ENCODE measurements at places on chromosomes 7 and 10.

GRCh38 chr10:2251631-2252030 lies 514.3 kb upstream of the ADARB2 start:
- no peak for DNase-seq

DNA sequence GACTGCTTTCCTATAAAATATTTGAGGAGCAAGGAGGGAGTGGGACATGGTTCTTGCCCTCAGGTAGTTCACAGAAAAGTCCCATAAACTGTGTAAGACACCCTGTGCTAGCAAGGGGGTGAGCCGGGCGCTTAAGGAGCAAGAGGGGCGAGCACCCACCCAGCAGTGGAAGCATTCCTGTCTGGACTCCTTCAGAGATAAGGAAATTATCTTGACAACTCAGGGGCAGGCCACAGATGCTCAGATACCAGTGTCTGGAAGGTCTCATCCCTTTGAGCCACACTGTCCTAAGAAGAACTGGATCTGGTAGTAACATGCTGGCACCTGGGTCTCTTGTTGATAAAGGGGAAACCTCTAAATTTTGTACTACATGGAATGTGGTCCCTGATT lies 54.1 kb downstream of the DAGLB start:
- DNase-seq = peak; percentile 71

- peak; percentile 19 for DNase-seq
Measured at GRCh38 chr10:89845541-89846280, 144.3 kb downstream of the KIF20B start.

DNA sequence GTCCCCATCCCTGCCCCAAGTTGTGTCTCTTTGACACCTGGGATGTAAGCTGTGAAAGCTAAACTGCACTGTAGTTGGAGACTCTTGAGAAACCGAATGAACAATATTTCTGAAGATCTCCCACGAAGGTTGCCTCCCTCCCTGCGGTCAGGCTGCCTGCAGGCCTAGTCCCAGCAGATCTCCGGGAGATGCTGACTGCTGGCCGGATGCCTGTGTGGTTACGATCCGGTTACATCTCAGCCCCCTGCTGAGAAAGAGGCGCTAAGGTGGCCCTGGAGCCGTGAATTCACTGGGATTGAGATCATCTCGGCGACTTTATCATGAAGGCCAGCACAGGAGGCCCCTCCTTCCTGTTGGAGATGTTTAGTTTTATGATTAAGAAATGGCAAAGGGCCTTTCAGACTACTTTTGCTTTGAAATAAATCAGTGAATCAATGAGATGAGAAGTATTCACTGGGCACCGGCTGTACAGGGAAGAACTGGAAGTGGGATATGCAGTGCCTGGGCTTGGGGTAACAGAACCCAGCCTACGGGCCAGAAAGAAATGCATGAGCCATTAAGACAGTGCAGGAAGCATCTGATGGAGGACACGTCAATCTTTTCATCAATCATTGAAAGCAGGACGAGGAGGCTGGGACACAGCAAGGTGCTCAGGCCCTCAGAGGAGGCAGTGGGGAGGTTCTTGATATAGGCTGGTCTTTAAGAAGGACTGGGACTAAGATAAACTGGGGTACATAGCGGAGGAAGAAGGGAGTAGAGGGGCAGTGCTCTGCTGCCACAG lies 177.6 kb downstream of the PRKAG2 start:
- peak; percentile 89 for DNase-seq

- no peak for DNase-seq
Measured at GRCh38 chr10:93968540-93968945, 25.2 kb upstream of the PLCE1 start.
